ENCODE measurements at places on chromosomes 3 and 15.

- no peak for DNase-seq
These were observed 226.8 kb upstream of the ST8SIA2 start for GRCh38 chr15:92166751-92167405.

DNA sequence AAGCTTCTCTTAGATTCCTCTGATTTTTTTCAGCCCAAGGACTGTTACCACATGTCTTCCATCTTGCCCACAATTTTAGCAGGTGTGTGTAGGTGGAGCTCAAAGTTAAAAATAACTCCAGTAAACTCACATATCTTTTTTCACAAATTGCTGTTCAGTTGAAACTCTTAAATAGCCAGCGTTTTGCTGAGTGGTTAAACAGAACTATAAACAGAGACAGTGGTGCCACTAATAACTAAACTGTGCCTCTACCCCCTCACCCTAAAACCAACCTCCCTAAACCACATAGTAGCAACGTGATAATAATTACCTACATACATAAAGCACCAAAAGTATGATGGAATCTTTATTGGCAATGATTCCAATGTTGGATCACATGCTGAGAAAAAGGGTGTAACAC is 525.1 kb downstream of the PDCD6IP start:
- DNase-seq = no peak

GRCh38 chr3:55718074-55718473 is 231.0 kb upstream of the WNT5A start:
- DNase-seq = no peak

DNA sequence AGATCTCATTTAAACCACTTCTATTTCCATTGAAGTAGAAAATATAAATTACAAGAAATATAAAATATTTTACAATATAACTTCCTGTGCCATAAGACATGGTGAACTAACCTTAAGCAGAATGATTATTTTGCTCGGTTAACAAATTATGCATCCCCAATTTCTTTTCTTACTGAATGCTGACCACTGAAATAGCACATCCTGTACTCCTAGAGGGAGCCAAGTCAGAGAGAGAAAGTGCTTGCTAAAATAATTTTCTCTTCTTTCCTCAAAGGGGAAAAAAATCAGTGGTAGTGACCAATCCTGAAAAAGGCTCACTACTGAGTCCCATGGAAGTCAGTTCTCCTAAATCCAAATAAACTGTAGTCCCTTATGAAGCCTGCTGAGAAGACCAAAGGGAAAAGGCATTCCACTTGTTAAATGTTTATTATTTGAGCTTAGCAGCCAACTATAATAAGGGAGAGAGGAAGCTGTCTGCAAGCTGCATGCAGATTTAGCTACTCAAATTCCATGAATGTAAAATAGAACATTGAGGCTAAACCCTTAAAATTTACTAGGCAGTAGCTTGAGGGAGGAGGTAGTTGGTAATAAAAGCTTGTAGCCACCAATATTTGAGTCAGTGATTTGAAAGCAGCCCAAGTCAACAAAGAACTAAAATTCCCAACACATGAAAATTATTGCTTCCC is 33.1 kb downstream of the CEP152 start:
- no peak for DNase-seq

GRCh38 chr3:16396202-16396601 is 117.3 kb downstream of the RFTN1 start:
- no peak for DNase-seq

- no peak for DNase-seq
These were observed 803.4 kb downstream of the TUSC7 start for GRCh38 chr3:117512975-117513374.

- no peak for DNase-seq
These were observed 10.8 kb downstream of the AP3B2 start for GRCh38 chr15:82698711-82699345.

- DNase-seq = no peak
These were observed 42.6 kb downstream of the CHD2 start for GRCh38 chr15:92942706-92943105.

DNA sequence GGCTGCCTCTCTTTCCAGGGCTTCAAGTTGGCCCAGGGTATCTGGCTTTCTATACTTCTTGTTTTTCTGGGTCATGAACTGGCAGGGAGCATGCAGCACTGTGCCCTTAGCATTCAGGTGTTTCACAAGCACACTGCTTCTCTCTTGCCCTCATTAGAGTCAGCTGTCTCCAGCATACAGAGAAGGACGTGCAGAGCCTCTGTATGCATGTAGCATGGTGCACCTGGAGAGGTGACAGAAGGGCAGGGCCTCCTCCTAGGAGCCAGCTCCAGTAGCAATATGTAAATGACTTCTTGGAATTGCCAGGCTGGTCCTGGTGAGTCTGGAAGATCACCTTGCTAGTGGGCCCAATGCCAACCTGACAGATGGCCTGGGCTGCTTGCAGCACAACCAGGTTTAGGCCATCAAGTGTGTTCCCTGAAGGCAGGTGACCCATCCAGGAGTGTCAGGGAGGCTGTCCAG is 44.8 kb upstream of the ATP2C1 start:
- peak; percentile 25 for DNase-seq

- DNase-seq = no peak
These were observed 316.3 kb upstream of the NECTIN3 start for GRCh38 chr3:110755345-110755744.

DNA sequence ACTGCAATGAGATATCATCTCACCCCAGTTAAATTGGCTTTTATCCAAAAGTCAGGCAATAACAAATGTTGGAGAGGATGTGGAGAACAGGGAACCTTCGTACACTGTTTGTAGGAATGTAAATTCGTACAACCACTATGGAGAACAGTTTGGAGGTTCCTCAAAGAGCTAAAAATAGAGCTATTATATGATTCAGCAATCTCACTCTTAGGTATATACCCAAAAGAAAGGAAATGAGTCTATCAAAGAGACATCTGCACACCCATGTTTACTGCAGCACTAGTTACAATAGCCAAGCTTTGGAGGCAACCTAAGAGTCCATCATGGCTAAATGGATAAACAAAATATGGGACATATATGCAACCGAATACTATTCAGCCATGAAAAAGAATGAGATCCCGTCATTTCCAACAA is 68.0 kb upstream of the HES1 start:
- no peak for DNase-seq

GRCh38 chr15:63133786-63134185 is 12.1 kb downstream of the LACTB start:
- DNase-seq = no peak

GRCh38 chr15:37084602-37085001 is 15.7 kb downstream of the MEIS2 start:
- no peak for DNase-seq

- DNase-seq = no peak
These were observed 8.5 kb downstream of the TGFBR2 start for GRCh38 chr3:30614943-30615342.

- DNase-seq = peak; percentile 64
These were observed 10.5 kb upstream of the NUDT16 start for GRCh38 chr3:131370935-131371687.

- no peak for DNase-seq
These were observed 152.4 kb downstream of the APBA2 start for GRCh38 chr15:29037997-29038705.

- DNase-seq = peak; percentile 81
These were observed 6.9 kb downstream of the HEXA start for GRCh38 chr15:72368899-72369298.

DNA sequence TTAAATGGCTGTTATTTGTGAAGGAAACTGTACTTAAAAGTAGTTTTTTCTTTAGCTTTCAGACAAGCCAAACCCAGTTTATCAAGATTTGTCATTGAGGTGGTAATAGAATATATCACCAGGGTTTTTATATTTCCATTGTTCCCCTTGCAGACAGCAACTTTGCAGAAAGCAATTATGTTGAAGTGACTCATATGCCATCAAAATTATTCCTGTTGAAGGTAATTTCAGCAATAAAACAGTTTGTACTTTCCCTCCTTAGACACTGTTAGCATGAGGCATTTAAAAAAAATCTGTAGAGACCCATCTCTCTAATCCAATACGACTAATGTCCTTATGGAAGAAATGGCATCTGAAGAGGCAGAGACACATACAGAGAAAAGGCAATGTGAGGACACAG is 219.0 kb downstream of the NFKBIZ start:
- DNase-seq = no peak

GRCh38 chr15:68676926-68677325 is 98.1 kb downstream of the CORO2B start:
- DNase-seq = no peak

DNA sequence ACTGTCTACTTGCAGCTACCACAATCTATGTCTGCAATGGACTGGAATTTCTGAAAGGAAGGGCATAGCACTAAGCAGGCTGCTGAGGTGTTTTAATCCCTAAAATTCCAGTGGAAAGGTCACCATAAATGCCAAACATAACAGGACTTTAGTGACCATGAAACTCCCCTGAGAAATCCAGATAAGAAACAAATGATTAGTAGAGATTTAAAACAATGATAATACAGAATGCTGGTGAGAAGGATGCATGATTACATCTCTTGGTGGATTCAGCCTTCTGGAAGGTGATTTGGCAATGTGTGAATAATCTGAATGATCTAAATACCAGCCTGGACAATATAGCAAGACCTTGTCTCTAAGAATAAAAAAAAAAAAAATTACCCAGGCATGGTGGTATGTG is 475.0 kb upstream of the CBLB start:
- DNase-seq = no peak

GRCh38 chr3:34150992-34151391 is 352.6 kb downstream of the PDCD6IP start:
- no peak for DNase-seq

- DNase-seq = no peak
These were observed 68.8 kb upstream of the GSK3B start for GRCh38 chr3:120163026-120163425.

DNA sequence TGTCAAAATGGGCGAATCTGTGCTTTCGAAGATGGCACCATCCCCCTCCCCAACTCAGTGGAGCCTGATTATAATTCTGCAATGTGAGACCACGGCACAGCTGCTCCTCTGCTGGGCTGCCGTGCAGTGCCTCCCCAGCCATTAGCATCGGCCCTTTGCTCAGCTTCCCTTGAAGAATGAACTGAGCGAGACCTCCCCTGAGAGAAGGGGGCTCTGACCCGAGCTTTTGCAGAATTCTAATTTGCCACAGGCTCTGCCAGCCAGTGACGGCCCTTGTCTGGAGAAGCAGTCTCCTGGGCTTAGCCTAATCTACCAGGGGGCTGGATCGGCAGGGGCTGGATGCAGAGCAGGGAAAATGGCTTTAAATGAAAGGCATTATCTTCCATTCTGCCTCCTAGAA is 57.2 kb downstream of the GLDN start:
- DNase-seq = no peak
